ENCODE measurements at places on chromosomes 12 and 14. TPM values are rescaled to one million over a fixed set of nuclear protein-coding genes. Genes with fewer than 3 reads are reported as not detected.

DNA sequence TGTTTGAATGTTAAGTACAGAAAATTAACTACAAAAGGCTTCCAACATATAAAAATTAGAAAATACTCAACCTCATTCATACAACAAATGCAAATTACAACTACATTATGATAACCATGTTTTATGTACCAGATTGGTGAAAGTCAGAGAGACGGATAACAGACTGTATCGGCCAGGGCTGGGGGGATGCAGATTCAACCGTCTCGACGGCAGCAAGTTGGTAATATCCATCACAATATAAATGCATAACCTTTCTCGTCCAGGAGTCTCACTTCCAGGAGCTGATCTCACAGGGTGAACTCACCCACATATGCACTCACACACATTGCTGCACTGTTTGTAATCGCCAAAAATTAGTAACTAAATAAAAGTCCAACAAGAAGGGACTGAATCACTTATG lies 89.4 kb downstream of the ITPK1 start:
- no peak for DNase-seq

- no peak for DNase-seq
These were observed 204.3 kb upstream of the DIO2 start for GRCh38 chr14:80415636-80416035.

DICER1 gene
- total RNA-seq, result 87.2 TPM

DNA sequence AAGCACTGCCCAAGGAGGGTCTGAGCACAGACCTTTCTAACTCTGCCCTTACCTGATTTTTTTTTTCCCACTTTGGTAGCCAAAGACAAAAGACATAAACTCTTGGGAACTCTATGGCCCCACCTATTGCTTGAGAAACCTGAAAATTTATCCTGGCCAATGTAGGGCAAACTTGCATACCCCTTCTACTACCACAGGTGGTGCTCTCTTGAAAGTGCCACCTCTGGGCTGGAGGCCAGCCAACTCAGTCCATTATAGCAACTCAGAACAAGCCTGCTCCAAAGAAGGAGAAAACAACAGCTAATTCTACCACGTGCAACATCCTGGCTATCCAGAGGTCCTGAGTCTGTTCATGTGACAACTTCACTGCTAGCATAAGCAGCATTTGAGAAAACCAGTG lies 55.7 kb upstream of the ABCD2 start:
- DNase-seq, result no peak

DNA sequence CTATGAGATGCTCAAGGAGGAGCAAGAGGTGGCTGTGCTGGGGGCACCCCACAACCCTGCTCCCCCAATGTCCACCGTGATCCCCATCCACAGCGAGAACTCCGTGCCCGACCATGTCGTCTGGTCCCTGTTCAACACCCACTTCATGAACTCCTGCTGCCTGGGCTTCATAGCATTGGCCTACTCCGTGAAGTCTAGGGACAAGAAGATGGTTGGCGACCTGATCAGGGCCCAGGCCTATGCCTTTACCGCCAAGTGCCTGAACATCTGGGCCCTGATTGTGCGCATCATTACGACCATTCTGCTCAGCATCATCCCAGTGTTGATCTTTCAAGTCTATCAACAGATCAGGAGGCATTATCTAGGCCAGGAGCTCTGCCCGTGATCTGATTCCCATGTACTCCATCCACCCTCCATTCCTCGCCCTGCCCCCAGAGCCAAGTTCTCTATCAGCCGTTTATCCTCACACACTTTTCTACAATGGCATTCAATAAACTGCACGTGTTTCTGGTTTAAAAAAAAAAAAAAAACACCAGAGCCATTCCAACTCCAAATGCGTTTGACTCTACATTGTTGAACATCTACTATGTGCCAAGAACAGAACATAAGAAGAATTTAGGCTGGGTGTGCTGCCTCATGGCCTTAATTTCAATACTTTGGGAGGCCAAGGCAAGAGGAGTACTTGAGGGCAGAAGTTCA lies 17.5 kb downstream of the ATXN2 start:
- DNase-seq, result no peak
